HepG2 (cell line): ENCODE measurements at places on chromosomes 1 and 21. TPM values are rescaled to one million over a fixed set of nuclear protein-coding genes. Genes with fewer than 3 reads are reported as not detected.

- no peak for DNase-seq
Observed at GRCh38 chr1:206578978-206579374, 33.3 kb downstream of the EIF2D start.

DNA sequence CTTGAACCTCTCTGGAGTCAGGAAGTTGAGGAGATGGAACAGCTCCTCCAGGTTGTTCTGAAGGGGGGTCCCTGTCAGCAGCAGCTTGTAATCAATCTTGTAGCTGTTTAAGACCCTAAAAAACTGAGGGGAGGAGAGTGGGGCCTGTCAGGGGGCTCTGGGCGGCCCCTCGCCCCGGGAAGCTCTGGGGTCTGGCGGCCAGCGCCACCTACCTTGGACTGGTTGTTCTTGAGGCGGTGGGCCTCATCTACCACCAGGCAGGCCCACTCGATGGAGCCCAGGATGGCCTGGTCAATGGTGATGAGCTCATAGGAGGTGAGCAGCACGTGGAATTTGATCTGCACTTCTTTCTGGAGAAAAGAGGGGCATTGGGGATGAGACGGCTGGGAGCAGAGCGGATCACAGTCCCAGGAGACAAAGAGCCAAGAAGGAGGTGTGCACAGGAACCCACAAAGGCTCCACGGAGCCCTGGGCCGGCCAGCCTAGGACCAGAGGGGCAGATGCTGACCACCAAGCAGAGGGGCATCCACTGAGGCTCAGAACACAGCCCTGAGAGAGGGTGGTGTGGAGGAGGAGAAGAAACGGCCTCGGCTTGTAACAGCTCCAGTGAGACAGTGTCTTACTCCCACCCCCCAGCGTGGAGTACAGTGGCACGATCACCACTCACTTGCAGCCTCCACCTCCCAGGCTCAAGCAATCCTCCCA is 43.5 kb downstream of the CHD5 start:
- DNase-seq, result no peak

- no peak for DNase-seq
Observed at GRCh38 chr21:46172863-46173528, 11.3 kb downstream of the SPATC1L start.

- DNase-seq, result no peak
Observed at GRCh38 chr1:27713139-27713725, 12.5 kb upstream of the FAM76A start.

- DNase-seq, result no peak
Observed at GRCh38 chr21:36199021-36199420, 42.4 kb downstream of the DOP1B start.

DNA sequence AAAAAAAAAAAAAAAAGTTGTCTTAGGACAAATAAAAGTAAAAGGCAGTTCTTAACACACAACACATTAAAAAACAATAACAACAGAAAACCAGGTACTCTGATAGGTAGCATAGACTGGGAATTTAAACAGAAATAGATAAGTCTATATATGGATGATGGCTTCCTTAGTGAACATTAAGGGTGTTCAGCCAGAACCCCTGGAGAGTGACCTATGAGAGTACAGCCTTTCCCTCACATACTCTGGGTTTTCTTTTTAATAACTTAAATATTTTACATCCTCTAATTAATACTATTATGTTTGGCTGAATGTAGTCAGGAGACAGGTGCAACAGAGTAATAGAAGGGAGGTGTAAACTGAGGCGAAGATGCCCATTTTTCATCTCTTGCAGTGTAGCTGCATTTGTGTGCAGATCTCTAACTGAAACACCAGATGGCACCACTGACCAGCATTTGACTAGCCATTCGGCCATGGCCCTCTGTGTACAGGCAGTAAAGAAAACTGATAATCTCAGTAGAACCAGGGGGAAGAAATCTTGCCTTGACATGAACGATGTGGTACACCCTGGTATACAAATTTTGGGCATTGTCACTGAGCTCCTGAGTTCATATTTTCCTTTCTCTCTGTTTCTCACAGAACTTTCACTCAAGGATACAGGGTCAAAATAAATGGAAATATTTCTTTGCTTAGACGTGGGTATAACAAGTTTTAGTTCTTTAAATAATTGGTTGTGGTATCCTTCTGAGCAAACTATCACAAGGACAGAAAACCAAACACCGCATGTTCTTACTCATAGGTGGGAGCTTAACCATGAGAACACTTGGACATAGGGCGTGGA is 7.6 kb downstream of the TTF2 start:
- peak; percentile 34 for DNase-seq

GRCh38 chr1:31155216-31155806 is 84.4 kb downstream of the NKAIN1 start:
- peak; percentile 65 for DNase-seq

- DNase-seq, result no peak
Observed at GRCh38 chr1:208933984-208934525, 649.5 kb upstream of the CAMK1G start.

DNA sequence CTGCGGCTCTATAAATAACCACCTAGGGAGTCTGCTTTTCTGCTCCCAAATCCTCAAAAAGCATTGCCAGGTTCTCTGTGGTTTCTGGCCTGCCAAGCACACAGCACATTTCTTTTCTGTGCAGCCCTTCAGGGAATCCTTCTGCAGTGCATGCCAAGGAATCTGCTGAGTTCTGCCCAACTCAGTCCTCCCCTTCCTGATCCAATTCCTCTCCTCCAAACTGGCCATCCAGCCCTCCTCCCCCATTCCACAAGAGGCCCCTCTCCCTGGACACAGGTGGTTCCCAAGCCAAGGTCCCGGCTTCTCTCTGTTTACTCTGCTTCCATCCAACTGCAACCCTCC is 61.8 kb downstream of the HIVEP3 start:
- no peak for DNase-seq

Gene MAP3K21
- total RNA-seq, result not detected in 2 replicates

Gene NMNAT2
- total RNA-seq, result not detected in 2 replicates

Gene SLC9C2
- not detected in 2 replicates for total RNA-seq

Gene CAPZA1
- total RNA-seq, result 117 and 210 TPM in 2 replicates

Gene LMX1A
- total RNA-seq, result 0.07 TPM in 1 of 2 replicates, not detected in the other

Gene THRAP3
- 92.6 and 127 TPM in 2 replicates for total RNA-seq

Gene DNAJC28
- total RNA-seq, result 2.5 and 3.3 TPM in 2 replicates

Gene MYOM3
- total RNA-seq, result 15.3 and 16.5 TPM in 2 replicates
